Stimulated activated CD8-positive, alpha-beta memory T cell treated with anti-CD3 and anti-CD28 coated beads, Interleukin-7, amount 100 ng/mL, for 4 hours (primary cell): ENCODE measurements at places on chromosomes 12 and 14.
A peak's percentile ranks its signal among the peaks of the same experiment; 100 is the strongest.

- DNase-seq, result no peak
Observed at GRCh38 chr12:107400686-107401447, 284.7 kb upstream of the PWP1 start.

DNA sequence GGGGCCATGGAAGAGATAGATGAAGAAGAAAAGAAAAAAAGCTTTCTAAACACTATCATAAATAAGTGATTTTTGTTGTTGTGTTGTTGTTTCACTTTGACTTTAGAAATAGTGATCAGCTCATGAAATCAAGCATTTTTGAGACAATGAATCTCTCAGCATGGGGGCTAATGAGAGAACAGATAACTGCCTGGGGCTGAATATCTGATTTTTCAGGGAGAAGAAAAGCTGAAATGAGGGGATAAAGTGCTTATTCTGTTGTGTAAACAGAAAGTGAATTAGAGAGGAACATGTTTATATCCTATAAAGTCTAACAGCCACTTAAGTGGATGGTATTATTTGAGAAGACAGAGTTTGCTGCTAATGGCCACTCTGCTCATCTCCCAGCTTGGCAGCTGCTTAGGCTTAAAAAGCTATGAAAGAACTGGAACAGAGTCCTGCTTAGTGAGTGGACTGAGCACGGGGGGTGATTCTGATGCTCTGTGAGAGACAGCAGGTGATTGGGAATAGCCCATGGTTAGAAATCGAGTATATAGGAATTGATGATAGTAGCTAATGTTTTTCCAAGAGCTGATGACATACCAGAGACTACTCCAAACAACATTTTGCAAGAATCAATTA is 646.1 kb upstream of the TMEM132C start:
- no peak for DNase-seq

- no peak for DNase-seq
Observed at GRCh38 chr12:219891-220352, 6.0 kb upstream of the SLC6A12 start.

DNA sequence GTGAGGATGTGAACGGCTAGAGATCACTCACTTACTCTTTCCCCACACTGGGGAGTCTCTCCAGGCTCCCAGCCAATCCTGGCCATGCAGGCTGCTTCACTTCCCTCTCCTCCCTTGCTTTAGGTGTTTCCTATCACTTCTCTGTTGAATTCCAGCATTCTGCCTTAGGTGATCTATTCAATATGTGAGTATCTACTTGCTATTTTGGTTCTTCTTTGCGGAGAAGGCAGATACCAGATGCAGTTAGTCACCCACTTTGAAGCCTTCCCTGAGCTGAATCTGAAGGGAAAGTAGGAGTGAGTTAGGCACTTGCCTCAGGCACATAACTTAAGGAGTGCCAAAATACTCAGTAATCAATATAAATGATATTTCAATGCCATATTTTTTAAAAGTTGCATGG is 36.0 kb upstream of the FAR2 start:
- no peak for DNase-seq

DNA sequence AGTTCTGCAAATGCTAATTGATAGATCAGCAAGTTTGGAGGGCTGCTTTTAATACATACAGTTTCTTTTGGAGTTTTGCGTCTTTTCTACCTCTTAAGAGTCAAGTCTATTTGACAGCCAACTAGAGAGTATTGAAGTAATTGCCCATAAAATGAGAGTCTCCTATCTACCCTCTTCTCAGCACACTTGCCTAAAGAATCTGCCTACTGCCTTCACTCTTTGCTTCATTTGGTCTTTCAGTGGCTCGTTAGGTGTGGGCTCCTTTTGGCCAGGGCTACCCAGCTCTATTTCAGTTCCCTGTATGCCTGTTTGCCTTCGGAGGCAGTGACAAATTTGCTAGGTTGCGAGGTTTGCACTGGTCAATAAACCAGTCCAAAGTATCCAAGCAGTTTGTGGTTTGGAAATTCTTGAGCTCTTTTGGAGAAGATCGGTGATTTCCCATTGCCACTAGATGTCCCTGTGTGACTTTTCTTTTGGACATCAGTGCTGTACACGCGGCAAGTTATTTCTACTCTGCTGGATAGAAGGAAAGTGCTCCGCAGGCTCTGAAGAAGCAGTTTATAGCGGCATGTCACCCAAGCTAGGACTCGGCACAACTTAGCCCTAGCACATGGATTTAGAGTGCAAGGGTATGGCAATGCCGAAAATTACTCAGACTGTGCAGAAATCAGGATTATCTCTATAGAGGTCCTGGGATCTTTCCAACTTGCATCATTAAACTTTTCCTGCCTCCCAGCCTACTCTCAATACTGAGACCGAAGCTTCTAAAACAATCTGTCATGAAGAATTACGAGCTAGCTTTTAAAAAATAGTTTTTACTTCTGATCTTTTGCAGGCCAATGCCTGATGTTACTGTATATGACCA is 38.6 kb downstream of the MGST1 start:
- no peak for DNase-seq

GRCh38 chr14:85873006-85873405 is 343.1 kb downstream of the FLRT2 start:
- no peak for DNase-seq

DNA sequence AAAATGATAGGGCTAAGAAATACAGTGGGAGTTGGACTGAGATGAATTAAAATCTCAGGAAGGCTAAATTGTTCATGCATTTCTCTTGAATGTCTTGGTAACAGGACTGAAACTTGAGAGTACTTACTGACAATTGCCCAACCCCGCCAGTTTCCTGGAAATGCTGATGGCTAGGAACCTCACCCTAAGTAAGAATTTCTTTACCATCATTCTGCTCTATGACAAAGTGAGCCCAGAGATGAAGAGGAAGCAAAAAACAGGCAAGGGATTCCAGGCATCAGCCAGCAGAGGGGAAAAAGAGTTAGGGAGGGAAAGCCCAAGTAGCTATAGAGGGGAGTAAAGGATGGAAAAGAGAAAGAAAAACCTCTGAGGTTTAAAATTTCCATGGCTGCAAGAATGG is 397.7 kb downstream of the MDGA2 start:
- DNase-seq, result no peak

- no peak for DNase-seq
Observed at GRCh38 chr14:41718477-41719166, 111.9 kb downstream of the LRFN5 start.

GRCh38 chr12:42483521-42483790 is 106.1 kb downstream of the PRICKLE1 start:
- DNase-seq, result no peak

GRCh38 chr12:46268583-46269428 is at the start of gene SLC38A1:
SLC38A1 (minus strand) TSS chr12:46269043; CDS start chr12:46239800, 29,243 bp downstream.
- peak; percentile 76 for DNase-seq

GRCh38 chr14:100215330-100215885 is 23.5 kb upstream of the YY1 start:
- DNase-seq, result no peak

GRCh38 chr12:121344506-121344905 is 7.7 kb downstream of the ANAPC5 start:
- no peak for DNase-seq

- DNase-seq, result no peak
Observed at GRCh38 chr12:122152754-122153153, 21.3 kb downstream of the IL31 start.

DNA sequence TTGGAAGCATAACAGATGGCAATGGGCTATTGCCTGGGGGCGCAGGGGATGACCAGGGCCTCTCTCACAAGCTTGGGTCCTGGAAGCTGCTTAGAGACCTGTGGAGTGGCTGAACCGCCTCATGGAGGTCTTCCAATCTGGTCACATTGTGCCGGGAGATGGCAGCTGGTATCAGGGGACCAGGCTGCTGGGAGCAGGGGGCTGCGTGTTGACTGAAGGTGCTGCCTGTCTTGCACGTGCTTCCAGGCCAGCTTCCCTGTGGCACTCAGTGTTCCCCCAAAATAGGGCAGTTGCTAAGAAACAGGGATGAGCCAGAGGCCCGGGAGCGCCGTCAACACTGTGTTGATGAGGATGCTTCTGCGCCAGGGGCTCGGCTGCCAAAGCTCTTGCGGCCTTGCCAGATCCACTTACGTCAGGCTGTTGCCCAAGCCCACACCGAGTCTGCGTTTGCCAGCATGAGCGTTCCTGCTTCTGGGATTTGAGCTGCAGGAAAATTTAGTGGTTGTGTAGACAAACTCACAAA is 39.8 kb downstream of the ELK3 start:
- no peak for DNase-seq

GRCh38 chr12:60201891-60202290 is 606.1 kb downstream of the SLC16A7 start:
- DNase-seq, result no peak

- DNase-seq, result no peak
Observed at GRCh38 chr12:60043236-60043635, 447.4 kb downstream of the SLC16A7 start.

GRCh38 chr12:107165581-107165980 is 72.2 kb upstream of the CRY1 start:
- DNase-seq, result no peak

DNA sequence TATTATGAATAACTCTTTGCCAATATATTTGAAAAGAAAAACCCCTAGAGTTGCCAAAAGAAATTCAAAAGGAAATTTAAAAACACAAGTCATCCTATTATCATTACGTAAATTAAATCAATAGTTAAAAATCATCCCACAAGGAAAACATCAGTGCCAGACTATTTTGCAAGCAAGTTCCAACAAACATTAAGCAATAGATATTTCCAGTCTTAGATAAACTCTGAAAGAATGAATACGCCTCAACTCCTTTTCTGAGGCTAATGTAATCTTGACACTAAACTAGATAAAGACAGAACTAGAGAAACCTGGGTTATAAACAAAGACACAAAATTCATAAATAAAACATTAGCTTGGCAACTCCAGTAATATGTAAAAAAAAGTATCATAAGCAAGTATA is 245.9 kb downstream of the FOXN3 start:
- no peak for DNase-seq

- no peak for DNase-seq
Observed at GRCh38 chr12:53532524-53533445, 25.5 kb upstream of the NPFF start.

DNA sequence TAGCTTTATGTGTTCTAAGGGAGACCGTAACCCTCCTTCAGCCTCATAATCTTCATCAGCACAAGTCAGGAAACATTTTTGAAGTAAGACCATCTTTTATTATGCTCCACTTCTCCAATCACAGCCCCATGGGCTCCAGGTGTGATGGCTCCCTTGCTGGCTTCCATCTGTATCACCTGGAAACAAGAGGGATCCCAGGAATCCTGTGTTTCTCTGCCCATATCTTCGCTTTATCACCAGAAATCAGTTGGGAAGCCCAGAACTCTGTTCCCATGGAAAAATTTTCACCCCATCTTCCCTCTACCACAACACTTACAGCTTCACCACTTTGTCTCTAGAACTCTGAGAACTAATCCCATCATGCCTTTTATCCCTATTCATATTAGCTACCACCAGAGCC is 68.3 kb downstream of the METTL25 start:
- DNase-seq, result no peak

GRCh38 chr12:100268835-100269564 is 2.0 kb downstream of the SCYL2 start:
- DNase-seq, result no peak

- DNase-seq, result no peak
Observed at GRCh38 chr14:78512021-78512420, 341.8 kb downstream of the NRXN3 start.

DNA sequence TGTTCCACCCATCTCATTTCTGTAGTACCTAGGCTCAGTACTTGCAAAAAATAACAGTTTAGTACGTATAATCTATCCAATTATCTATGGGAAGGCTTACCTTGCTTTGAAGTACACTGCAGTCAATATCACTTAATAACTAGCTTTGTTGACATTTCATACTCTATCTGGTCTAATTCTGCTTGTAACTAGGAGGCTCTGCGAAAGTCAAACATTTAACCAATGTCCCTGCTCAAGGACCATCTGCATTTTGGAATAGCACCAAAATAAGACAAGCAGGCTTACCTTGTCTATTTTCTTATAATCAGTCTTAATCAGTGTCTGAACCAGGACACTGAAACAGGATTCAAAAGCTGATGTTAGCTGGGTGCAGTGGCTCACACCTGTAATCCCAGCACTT is 39.9 kb downstream of the SLC25A47 start:
- no peak for DNase-seq

GRCh38 chr14:23863836-23864235 is 89.7 kb upstream of the DHRS4 start:
- DNase-seq, result no peak
